ENCODE measurements at places on chromosomes 4 and X.

GRCh38 chr4:122090989-122091388, 61.1 kb upstream of the BLTP1 start:
- no peak for DNase-seq

DNA sequence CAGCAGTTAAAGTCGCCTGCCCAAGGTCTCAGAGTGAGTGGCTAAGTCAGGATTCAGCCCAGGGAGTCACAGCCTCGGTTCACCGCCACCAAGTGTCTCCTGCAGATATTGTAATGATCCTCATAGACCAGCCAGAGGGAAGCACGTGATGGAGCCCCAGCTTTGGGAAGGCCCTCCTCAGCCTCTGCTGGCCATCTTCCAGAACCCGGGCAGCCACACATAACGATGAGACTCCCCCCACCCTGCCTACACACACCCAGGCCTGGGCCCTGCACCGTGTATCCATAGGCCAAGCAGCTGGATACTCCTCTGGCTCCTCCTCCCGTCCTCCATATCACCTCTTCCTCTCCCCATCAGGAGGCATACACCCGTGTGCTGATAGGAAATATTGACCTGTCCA, 19.6 kb upstream of the SASH3 start:
- no peak for DNase-seq

- DNase-seq, result no peak
Measured at GRCh38 chr4:153789741-153790499, 1.0 kb upstream of the SFRP2 start.

GRCh38 chr4:53905941-53906377, 158.4 kb downstream of the CHIC2 start:
- DNase-seq, result no peak

GRCh38 chr4:115361781-115362180, 248.4 kb upstream of the NDST4 start:
- no peak for DNase-seq

- peak; percentile 16 for DNase-seq
Measured at GRCh38 chr4:87219632-87220093, 755 bp downstream of the KLHL8 start.

DNA sequence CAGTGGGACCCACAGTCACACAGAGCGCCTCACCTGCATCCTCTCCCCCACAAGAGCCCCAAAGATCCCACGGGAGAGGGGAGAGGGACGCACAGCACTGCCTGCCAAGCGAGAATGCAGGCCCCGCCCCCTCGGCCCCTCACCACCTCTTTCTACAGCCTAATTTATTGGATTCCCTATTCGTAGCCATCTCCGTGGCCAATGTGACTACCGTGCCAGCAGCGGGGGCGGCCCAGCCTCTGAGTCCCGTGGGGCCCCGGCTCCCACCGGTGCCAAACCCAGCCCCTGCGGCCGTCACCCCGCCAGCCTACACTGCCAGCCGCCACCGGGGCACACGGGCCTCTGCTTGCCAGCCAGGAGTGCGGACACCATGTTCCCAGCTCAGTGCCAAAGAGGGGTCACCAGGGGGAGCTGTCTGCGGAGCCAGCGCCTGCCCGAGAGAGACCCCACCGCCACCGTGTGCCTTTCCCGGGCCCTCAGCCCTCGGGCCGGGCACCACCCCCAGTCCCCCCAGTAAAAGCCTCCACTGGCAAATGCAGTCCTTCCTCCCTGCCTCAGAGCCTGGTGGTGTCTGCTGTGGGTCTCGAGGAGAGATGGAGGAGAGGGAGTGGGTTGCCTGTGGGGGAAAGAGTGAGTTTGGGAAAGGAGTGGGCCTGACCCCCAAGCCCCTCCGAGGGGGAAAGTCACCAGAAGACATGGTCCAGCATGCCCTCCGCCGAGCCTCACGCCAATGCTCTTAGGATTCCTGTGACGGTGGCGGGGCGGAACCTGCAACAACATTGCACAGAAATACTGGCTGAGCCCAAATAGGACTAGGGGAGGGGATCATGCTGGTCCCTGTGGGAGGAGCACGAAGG, 19.6 kb upstream of the PLXNB3 start:
- DNase-seq, result no peak

GRCh38 chr4:163470391-163470790, 3.2 kb downstream of the TKTL2 start:
- no peak for DNase-seq

DNA sequence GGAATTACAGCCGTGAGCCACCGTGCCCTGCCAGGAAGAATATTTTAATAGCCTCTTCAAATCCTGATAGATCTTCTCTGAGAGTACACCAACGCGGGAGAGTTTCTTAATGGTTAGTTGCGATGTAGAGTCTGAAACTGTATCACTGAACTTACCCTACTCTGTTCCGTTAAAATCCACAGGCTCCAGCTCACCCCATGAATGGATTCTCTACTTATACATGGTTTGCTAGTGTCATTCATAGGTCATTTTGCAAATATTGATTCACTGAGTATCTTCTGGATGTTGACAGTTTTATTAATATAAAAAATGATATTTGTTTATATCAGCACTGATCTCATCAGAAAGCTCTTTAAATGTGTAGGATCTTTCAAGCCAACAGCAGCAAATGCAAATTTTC, 99.9 kb downstream of the FAM193A start:
- DNase-seq, result no peak

- DNase-seq, result peak; percentile 13
Measured at GRCh38 chr4:184444953-184445309, 29.4 kb downstream of the IRF2 start.

DNA sequence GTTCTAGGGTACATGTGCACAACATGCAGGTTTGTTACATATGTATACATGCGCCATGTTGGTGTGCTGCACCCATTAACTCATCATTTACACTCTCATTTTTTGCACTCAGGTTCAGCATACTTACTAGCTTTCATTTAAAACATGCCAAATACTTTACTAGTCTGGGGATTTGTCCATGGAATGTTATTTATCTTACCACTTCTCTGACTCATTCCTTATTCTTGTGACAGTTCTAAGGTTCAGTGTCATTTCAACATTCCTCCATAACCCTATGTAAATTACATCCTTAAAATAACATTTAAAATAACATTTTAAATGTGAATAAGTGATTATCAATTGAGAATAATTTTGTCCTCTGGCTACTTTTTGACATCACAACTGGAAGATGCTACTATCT, 19.5 kb upstream of the SYTL5 start:
- DNase-seq, result no peak

- DNase-seq, result no peak
Measured at GRCh38 chr4:94181815-94182214, 25.9 kb upstream of the SMARCAD1 start.

All from activated CD8-positive, alpha-beta memory T cell treated with anti-CD3 and anti-CD28 coated beads for 4 hours (primary cell).